ENCODE measurements at places on chromosomes 12 and 14.
A peak's percentile ranks its signal among the peaks of the same experiment; 100 is the strongest.

DNA sequence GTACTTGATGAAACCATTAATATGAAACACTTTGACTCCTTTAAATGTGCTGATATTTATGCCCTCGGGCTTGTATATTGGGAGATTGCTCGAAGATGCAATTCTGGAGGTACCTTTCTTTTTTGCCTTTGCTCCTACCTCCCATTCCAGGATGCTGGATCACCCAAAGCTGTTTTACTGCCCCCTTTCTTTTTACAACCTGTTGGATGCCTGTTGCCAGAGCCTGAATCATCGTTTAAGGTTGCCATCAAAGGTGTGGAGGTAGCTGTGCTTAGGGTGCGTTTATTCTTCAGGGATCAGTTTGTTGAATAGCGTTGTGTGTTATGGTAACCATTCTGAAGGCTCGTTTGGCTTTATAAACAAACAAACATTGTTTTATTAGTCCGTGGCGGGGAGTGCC lies 19.9 kb upstream of the TAMALIN start:
- DNase-seq, result no peak

GRCh38 chr14:81348061-81348460 lies 52.1 kb downstream of the STON2 start:
- DNase-seq, result peak; percentile 37

DNA sequence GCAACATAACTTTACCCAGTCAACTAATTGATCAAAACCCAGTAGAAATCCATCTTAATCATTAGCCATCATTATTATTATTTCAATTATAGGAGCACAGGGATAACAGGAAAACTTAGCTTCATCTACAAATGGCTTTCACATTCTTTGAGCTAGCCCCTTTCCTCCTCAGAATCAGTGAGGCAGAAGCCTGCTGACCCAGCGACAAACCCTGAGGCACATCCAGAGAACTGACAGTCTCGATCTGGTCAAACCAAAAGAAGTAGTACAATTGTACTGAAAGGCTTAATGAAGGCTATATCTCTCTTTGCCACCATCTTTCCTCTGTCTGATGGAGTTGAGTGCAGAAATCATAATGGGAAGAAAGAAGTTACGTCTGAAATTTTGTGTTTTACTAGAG lies 109.8 kb upstream of the ARID2 start:
- no peak for DNase-seq

- no peak for DNase-seq
Observed at GRCh38 chr12:67534681-67535080, 113.9 kb upstream of the DYRK2 start.

DNA sequence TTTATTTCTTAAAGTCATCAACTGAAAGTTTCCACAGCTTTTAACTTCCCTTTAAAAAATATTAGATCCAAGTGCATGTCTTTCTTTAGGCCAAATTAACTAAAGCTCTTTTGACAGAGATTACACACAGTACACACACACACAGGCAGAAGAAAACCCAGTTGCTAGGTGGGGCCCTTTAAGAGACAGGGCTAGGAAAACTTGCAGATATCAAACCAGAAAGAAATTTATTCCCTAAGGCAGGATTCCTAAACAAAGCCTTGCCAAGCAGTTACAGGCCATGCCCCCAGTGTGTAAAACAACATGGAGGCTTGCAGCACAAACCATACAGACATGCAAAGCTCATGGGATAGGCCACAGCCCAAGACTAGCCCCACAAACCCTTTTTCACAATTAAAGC lies 123.4 kb downstream of the FSCB start:
- no peak for DNase-seq

GRCh38 chr12:42987216-42987650 lies 397.7 kb upstream of the PRICKLE1 start:
- DNase-seq, result no peak

DNA sequence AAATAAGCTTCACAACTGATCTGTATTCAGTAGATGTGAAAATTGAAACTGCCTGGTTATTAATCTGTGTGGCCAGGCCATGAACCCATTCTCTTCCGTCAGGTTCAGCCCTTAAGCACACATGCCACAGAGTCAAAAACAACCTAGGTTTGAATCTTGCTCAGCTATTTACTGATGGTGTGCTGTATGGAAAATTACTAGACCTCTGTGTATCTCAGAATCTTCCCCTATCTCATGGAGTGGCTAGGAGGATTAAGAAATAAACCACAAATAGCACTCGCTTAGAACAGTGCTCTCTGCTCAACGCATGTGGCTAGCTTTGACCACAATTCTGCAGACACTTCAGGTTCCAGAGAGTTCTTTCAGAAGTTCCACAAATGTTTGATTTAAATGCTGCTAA lies 240.7 kb upstream of the PLEKHG7 start:
- no peak for DNase-seq

DNA sequence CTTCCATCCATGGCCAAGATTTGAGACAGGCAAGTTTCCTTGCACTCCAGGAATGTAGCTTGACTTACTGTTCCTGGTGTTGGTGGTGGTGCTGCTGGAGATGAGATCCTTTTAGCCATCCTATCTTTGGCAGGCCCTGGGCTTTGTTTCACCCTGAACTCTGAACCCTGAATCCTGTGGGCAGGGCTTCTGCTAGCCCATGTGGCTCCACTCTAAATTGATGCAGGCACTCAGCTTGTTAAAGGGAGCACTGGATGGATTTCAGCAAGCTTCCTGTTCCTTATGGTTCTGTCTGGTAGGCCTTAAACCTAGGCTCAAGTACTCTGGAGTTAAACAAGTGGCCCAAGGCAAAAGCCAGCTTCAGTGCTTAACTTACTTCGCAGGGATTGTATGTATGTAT lies 138.2 kb downstream of the RGS6 start:
- DNase-seq, result no peak

DNA sequence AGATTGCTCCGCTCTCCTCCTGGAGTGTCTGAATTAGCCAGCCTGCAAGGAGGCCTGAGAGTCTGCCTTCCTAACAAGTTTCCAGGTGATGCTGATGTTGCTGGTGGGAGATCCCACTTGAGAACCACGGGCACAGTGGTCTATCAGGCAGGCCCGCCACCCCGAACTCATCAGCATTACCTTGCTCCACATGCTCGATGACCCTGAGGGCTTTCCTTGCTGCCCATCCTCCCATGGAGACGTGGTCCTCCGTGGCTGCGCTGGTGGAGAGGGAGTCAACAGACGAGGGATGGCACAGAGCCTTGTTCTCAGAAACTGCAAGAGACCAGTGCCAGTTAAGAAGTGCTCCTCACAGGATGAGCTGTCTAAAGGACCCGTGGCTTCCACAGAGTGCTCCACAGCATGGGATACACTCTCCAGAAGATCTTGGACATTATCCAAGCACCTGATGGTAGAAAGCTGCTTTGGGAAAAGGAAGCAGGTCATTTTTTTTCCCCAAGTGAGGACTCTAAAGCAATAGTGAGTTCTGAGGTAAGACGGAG lies 18.3 kb downstream of the HAL start:
- DNase-seq, result no peak

- no peak for DNase-seq
Observed at GRCh38 chr12:125470838-125471783, 405.9 kb downstream of the AACS start.

- no peak for DNase-seq
Observed at GRCh38 chr12:132945806-132946205, 10.3 kb downstream of the ZNF605 start.

- DNase-seq, result no peak
Observed at GRCh38 chr12:125065919-125066570, 810 bp downstream of the AACS start.

- no peak for DNase-seq
Observed at GRCh38 chr12:59268295-59268809, 327.5 kb upstream of the SLC16A7 start.

- DNase-seq, result no peak
Observed at GRCh38 chr12:52389313-52390207, 4.1 kb upstream of the KRT84 start.

- DNase-seq, result no peak
Observed at GRCh38 chr14:94571395-94571794, 9.8 kb upstream of the SERPINA5 start.

DNA sequence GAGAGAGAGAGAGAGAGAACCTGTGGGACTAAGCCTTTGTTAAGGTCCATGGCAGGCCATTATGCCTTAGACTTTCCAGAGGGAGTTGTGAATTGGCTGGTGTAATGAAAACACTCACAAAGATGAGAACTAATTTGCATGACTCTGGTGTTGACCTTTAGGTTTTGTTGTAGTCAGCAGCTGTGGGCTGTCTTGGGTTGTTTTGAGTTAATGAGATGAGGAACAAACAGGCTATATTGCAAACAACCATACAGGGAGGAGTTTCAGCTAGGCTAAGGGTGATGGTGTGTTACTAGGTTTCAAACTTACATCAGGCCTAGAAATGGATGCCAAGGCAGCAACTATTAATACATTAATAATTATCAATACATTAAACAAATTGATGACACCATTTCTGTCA lies 26.3 kb downstream of the ATXN7L3B start:
- no peak for DNase-seq

- DNase-seq, result no peak
Observed at GRCh38 chr12:56522411-56523193, 982 bp downstream of the RBMS2 start.

DNA sequence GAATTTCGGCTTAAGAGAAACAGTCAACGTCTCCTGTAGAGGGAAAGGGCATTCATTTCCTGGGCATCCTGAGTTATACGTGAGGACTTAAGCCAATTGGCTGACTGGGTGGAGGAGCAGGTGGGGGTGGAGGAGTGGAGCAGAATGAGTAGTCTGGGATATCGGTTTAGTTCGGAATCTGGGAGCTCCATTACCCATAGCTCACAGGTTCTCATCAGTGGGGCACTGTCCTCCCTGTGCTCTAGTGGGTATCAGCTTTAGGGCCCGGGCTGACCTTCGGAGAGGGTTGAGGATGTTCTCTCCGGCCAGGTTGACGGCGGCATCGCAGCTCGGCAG lies 704 bp downstream of the SDR39U1 start:
- no peak for DNase-seq

GRCh38 chr12:52603314-52603713 lies 2.1 kb upstream of the KRT72 start:
- no peak for DNase-seq

- no peak for DNase-seq
Observed at GRCh38 chr14:38339696-38340095, 83.8 kb upstream of the CLEC14A start.

DNA sequence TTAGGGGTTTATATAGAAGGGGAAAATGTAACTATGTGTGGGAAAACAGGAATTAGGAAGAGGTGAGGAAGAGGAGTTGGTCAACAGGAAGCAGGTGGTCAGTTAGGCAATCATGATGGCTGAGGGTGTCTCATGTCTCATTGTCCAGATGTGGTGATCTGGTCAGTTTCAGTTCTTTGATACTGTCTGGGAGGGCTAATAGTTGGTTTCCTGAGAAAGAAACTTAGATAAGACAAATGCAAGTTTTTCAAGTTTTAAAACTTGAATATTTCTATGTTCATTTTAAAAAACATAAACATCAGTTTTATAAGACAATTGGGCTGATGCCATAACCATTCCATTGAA lies 1121.8 kb upstream of the USP15 start:
- DNase-seq, result no peak

GRCh38 chr12:86914721-86915120 lies 658.5 kb upstream of the MGAT4C start:
- DNase-seq, result no peak

DNA sequence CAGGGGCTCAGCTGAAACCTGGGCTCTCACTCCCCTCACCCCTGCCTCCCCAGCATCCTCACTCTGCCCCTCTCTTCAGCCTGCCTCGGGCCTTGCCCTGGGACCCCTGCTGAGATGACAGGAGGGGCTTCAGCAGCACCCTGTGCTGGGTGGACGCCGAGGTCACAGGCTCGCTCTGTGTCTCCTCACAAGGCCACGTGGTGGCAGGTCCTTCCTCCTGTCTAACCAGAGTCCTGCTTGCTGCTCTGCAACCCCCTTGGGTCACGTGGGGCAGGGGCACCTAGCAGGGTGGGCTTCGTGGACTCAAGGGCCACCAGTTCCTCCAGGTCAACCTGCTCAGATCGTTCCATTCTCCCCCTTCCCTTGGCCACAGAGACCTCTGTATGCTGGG lies 90.4 kb downstream of the TMEM121 start:
- DNase-seq, result no peak

- peak; percentile 81 for DNase-seq
Observed at GRCh38 chr12:113135178-113136127, at the start of gene RASAL1. Gene RASAL1 (minus strand): TSS chr12:113135761. CDS start chr12:113135462, 299 bp downstream.

DNA sequence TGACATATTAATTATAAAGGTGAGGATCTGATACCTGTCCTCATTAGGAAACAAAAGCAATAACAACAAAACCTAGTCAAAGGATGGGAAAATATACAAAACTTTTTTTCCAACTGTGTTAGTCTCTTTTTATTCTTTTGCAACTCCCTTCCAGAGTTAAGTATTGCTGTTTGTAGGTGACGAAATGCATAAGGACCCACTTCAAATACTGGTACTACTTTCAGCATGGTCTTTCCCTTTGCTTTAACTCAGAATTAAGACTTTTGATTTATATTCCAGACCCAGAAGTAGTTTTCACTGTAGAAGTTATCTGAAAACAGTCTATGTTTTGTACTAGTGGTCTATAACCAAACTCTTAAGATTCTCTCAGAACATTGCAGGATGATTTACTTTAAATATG lies 34.1 kb upstream of the ABCC9 start:
- DNase-seq, result no peak

- no peak for DNase-seq
Observed at GRCh38 chr14:93975791-93976476, 436 bp downstream of the ASB2 start.

GRCh38 chr12:75692876-75693275 lies 181.5 kb upstream of the KRR1 start:
- no peak for DNase-seq

DNA sequence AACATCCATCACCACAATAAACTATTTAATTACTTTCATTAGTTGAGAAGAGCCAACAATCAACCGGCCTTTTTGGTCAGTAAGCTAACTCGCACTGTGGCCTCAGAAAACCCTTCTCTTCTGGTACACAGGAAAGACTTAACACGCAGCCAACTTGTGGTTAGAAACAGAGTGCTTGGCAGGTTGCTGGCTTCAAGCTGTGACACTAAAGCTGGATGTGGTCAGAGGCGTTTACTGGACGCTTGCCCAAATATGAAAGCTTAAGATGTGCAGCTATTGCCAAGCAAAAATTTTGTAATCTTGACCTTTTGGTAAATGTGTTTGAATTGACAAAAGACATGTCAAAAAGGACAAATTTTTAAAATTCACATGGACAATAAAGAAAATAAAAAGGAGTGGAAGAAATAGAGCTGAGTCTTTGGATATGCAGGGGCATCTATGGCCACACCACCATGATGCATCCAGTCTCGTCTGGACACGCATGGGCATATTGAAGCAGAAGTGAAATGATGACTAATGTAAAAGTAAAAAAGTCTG lies 2.6 kb upstream of the KLRK1 start:
- peak; percentile 72 for DNase-seq

- peak; percentile 30 for DNase-seq
Observed at GRCh38 chr14:52014601-52015267, 25.4 kb downstream of the RTRAF start.

Measured in suppressor macrophage treated with lipopolysaccharide for 1 hour (primary cell).